ENCODE measurements at places on chromosomes 1 and 21.

DNA sequence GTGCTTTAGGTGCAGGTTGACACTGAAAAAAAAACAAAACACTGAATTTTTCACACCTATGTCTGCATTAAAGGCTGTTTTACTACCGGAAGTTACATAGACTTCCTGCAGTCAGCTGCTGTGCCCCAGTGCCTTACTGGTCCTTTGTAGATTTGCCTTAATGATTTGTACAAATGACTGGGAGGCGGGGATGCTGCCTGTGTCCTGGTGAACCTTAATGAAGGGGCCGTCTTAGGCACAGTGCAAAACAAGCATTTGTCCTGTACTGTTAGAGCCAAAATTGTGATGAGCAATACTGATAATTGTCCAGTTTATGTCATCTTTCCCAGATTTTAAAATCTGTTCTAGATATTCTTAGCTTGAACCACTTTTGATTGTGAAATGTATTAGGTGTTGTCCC lies 90.9 kb upstream of the PGD start:
- peak; percentile 52 for DNase-seq

DNA sequence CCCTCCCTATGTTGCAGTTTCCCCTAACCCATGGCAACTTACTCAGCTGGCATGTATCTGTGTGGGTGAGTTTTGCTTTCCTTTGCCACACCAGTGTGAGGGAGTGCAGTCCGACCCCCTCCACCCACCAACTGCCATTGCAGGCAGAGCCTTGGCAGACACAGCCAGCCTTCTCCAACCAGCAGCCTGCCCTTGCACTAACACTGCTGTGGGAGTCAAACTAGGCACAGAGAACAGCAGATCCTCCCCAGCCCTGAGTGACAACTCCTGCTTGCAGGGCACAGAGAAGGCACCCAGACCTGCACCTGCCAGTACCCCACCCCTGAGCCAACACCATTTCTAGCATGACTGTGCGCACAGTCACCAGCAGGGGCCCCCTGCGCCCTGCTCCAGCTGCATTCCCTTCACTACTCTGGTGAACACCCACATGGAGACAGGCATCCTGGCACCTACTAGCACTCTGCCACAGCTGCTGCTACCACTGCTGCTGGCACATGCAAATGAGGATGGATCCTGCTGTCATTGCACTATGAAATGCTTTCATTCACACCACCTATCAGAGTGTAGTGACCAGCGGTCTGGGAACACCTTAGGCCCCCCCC lies 98.4 kb downstream of the MAGI3 start:
- no peak for DNase-seq

- DNase-seq, result no peak
Observed at GRCh38 chr1:86478416-86479156, 9.9 kb downstream of the CLCA1 start.

- DNase-seq, result no peak
Observed at GRCh38 chr1:33119532-33120217, 38.7 kb downstream of the AZIN2 start.

- peak; percentile 52 for DNase-seq
Observed at GRCh38 chr1:149887456-149888246, 11.7 kb upstream of the BOLA1 start.

GRCh38 chr1:245126530-245126929 lies 28.3 kb upstream of the KIF26B start:
- no peak for DNase-seq

DNA sequence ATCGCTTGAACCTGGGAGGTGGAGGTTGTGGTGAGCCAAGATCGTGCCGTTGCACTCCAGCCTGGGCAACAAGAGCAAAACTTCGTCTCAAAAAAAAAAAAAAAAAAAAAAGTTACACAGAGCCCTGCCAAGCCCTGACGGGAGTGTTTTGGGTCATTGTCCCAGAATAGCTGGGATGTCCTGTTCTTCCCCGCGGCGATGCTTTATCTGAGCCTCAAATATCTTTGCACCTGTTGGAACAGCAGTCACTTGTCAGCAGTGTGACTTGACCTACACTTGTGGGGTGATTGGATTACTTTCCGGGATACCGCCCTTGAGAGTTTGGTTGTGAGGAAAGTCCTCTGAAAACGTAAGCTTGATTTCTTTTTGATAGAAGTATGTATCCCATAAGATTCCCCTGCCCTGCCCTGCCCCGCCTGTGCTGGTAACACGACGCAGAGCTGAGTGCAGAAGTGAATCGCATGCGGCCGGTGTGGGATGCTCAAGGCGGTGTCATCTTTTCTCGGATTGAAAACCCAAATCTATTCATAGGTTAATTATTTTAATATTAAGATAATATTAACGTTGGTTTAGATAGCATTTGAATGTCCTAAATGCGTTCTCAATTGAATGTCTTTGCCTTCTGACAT lies 50.9 kb downstream of the PCNT start:
- DNase-seq, result no peak

DNA sequence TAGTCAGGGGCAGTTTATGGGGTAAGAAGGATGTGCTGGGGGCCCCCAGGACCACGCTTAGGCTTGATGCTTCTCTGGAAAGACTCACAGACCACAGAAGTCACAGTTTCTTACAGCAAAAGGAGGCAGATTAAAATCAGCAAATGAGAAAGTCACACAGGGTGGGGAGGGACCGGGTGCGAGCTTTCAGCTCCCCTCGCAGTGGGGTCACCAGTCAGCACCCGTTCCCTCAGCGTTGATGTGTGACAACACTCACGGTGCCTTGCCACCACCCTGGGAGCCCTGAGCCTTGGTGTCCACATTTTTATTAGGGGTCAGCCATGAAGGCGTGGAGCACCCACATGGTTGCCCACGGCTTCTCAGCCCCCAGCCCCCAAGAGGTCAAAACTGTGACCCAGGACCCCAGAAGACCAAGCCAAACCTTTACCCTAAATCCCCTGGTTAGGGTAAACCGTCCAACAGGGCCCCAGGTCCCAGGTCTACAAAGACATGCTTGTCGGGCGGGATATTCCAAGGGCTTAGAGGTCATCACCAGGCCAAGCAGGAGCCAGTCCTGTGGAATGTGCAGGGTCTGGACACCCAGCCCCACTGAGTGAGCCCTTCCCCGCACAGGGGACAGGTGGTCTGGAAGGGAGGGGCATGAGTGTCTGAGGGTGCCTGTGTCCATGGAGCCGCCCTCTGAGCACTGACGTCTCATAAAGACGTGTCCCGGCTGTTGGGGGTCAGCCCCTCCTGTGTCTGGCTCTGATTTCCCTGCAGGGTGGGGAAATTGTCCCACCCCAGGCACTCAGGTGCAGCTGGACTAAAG lies 64.5 kb upstream of the ABCG1 start:
- DNase-seq, result no peak

- no peak for DNase-seq
Observed at GRCh38 chr1:58395355-58395754, 151.2 kb downstream of the OMA1 start.

GRCh38 chr1:54792686-54793282 lies 8.3 kb downstream of the TTC22 start:
- DNase-seq, result no peak

DNA sequence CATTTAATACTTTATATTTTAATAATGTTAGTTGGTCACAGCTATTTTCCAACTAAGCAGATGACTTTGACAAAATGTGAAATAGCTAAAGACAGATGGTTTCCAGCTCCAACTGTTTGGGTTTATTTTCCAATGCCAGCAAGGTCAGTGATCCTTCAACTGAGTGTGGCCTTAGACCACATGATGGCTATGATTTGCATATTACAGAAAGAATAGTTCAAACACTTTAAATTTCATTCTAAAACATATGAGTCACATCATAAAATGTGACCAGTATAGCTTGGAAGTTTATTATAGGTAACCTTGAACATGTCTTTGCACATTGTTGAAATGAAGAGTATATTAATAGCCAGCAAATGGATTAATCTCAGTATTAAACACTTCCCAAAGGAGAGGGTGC lies 454.0 kb upstream of the C1orf87 start:
- no peak for DNase-seq

DNA sequence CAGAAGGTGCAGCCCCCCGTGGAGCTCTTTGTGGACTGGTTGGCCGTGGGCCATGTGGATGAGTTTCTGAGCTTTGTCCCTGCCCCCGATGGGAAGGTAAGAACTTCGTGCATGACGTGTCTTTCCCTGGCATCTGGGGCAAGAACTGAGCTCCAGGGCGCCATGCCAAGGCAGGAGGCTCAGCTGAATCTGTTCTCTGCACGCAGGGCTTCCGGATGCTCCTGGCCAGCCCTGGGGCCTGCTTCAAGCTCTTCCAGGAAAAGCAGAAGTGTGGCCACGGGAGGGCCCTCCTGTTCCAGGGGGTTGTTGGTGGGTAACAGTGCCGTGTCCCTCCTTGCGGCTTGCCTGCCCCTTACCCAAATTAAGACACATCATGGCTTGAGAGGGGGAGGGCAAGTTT lies 27.7 kb downstream of the PADI3 start:
- DNase-seq, result no peak

DNA sequence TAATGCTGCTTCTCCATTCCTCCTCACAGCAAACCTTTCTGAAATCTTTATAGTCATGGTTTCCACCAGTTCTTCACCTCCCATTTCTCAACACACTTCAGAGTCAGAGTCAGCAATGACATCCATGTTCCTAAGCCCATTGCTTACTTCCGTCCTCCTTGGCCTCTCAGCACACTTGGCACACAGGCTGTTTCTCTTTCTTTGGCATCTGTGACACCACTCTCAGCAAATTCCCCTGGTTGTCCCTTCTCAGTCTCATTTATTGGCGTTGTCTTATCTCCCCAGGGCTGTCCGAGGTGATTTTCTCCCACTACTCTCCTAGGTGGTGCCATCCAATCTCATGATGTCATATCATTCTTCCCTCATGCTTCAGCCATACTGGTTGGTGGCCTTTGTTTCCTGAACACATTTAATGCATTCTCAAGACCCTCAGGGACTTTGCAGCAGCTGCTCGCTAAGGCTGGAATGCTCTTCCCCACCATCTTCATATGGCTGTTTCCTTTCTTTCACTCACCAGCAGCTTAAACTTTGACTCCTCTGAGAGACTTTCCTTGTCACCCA lies 3.3 kb upstream of the LGALS8 start:
- no peak for DNase-seq

GRCh38 chr1:1537626-1538250 lies 2.7 kb downstream of the TMEM240 start:
- DNase-seq, result no peak

DNA sequence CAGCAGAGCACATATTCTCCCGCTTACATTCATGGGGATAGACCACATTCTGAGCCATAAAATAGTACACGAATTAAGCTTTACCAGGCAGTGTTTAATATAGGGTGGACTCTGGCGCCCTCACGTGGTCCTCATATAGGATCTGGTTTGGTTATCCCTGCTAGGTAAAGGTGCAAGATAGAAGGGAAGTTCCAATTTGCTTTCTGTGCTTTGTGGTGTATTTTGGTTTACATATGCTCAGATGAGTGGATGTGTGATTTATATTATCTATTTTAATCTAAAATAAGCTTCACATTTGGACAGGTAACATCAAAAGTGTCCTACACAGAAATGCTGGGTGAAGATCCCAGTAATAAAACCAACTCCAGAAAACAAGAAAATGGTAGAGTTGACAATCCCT lies 3.6 kb downstream of the CR1 start:
- peak; percentile 80 for DNase-seq

DNA sequence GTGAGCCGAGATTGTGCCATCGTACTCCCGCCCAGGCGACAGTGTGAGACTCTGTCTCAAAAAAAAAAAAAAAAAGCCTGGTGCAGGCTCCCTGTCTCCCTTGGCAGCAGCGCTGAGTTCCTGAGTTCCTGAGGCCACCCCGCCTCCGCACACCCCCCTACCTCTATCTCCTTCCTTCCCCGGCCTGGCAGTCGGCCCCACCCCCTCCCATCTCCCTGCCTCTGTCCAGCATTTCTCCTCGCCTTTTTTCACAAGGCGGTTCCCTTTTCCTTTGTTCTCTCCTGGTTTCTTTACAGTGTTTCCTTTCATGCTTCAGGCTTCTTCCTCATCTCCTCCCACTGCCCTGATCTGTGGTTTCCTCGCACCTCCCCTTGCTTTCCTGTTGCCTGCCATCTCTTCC lies 2.7 kb downstream of the RORC start:
- DNase-seq, result no peak

- DNase-seq, result no peak
Observed at GRCh38 chr21:26698416-26698815, 125.3 kb upstream of the CYYR1 start.

GRCh38 chr1:41659159-41659495 lies 174.6 kb upstream of the EDN2 start:
- no peak for DNase-seq

- DNase-seq, result no peak
Observed at GRCh38 chr1:241310451-241310850, 46.6 kb downstream of the RGS7 start.

DNA sequence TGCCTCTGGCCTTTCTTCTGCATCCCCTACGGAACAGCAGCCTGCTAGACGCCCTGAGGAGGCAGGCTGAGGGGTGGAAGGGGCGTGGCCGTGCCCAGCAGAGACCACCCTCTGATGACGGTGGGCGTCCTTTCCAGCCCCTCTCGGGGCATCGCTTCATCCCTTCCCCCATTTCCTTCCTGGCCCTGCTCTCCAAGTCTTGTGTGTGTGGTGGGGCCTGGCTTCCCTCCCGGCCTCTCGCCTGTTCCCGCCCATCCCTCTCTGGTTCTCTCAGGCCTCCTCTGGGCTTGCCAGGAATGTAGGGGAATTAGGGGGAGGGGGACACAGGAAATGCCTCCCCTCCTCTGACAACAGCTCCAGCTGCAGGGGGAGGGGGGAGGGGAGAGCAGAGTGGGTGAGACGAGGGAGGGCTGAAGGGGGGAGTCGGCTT lies 51.1 kb downstream of the SKI start:
- no peak for DNase-seq

DNA sequence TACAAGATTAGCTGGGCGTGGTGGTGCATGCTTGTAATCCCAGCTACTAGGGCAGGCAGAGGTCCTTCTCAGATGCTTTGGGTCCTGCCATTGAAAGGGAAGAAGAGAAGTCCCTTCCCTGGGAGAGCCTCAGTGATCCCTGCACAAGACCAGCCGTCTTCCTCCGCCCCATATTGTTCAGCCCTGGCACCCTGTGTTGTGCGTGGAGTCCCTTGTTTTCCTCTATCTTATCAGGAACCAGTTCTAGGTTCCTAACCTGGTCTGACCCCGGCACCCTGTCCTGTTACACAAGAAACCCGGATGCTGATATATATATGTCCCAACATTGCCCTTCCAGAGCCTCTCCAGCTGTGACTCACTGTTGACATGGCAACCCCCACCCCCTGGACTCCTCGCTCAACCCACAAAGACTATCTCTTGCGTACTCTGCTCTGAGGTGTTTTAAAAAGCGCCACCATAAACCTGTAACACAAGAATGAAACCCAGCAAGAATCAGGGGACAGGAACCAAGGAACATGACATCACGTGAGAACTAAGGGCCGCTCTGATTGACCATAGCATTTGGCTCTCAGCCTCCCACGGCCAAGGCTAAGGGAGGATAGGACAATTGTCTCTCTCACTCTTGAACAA lies 4.8 kb downstream of the MX2 start:
- DNase-seq, result peak; percentile 43

- DNase-seq, result no peak
Observed at GRCh38 chr1:218164111-218164929, 120.8 kb upstream of the RRP15 start.

DNA sequence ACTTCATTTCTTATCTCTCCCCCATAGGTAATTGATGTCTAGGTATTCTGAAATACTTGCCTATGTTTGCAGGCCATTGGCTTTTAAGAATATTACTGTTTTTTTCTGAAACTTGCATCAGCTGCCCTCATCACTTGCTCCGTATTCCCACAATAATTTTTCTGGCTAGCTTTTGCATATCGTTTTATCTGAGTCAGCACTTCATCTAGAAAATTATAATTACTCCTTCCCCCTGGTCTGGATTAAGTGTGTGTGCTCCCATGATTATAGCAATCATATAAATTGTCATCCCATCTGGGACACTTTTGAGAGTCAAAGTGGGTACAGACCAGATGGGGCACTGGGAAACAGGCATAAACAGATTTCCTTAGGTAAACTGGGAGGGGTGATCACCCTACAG lies 583.2 kb upstream of the B3GALT2 start:
- DNase-seq, result no peak
